Spinal cord (tissue), 10 donors: ENCODE measurements at places on chromosomes 2 and 18. TPM values are rescaled to one million over a fixed set of nuclear protein-coding genes. Genes with fewer than 3 reads are reported as not detected.

DNA sequence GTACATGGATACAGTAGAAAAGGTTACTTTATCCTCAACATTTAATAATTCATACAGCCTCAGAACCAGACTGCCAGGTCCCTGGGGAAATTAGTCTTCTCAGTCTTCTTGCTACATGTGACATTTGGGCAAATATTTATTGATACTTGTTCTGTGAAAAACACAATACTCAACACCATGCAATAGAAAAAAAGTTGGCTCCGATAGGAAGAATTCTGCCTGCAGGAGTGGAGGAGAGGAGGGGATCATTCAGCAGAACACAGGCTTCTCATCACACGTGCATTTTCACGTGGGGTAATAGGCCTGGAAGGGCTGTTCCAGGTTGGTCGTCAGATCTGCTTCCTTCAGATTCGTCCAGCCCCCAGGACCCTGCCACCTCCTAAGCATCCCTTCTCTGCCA is 58.4 kb upstream of the ACKR3 start:
- no peak for DNase-seq

DNA sequence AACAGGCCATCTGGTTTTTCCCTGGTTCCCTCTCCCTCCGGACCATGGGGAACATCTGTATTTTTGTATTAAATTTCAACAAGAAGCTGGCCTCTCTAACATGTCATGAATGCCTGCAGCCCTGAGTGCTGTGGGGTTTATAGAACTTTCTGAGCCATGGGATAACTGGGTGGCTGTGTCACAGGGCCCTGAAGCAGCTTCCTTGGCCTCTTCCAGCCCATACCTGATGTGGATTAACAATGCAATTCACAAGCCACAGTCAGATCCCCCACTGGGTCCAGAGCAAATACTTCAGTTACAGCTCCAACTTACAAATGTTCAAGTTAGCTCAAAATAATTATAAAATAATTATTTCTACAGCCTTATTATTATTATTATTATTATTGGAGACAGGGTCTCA is 307.8 kb upstream of the CELF4 start:
- DNase-seq, result no peak

Gene SLC23A3
- total RNA-seq, result 0.69 TPM

DNA sequence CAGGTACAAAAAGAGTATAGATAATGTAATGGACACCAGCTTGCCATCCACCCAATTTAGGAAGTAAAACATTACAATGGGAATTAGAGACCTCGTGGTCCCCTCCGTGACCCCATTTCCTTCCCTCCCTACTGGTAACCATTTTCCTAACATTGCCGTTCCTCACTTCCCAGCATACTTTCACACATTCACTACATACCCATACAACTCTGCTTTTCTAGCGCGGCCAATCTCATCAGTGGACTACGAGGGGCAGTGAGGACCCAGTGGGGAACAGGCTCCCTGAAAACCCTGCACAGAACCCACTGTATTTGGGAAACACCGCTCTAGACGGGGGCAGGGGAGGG is 1.1 kb downstream of the ENOSF1 start:
- no peak for DNase-seq

Gene LRP2
- 2.3 TPM for total RNA-seq

GRCh38 chr2:198641161-198641560 is 816.6 kb downstream of the SATB2 start:
- no peak for DNase-seq

Gene RBM45
- 20.3 TPM for total RNA-seq

Gene SERPINB12
- not detected for total RNA-seq

GRCh38 chr2:64267699-64268098 is 123.5 kb upstream of the PELI1 start:
- no peak for DNase-seq

Gene CDK15
- total RNA-seq, result 0.50 TPM

DNA sequence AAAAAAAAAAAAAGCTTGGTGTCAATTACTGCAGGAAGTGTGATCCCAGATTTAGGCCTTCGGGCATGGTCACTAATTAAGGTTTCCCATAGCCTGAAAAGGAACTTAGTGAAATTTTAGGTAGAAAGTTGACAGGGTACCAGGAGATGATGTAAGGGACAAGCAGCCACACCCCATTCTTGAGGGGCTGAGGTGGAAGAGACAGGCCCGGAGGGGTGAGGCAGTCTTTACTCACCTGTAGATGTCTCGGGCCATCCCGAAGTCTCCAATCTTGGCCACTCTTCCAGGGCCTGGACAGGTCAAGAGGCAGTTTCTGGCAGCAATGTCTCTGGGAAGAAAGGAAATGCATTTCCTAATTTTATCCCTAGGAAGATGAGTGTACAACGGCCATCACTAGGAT is 94.3 kb downstream of the CLIP4 start:
- DNase-seq, result no peak

GRCh38 chr2:64023485-64024258 is 4.4 kb upstream of the VPS54 start:
- no peak for DNase-seq

GRCh38 chr18:57738078-57738477 is 65.0 kb downstream of the ATP8B1 start:
- DNase-seq, result no peak

DNA sequence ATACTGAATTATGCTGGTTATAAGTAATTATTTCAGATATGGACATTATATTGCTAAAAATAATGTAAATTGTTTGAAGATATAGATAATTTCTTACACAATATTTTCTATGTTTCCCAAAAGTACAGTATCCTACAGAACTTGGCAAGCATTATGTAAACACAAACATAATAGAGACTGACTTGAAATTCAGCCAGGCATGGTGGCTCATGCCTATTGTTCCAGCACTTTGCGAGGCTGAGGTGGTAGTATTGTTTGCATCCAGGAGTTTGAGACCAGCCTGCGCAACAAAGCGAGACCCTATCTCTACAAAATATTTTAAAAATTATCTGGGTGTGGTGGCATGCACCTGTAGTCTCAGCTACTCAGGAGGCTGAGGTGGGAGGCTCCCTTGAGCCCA is 1300.5 kb upstream of the DDX18 start:
- DNase-seq, result no peak

- DNase-seq, result no peak
These were observed 16.2 kb downstream of the KLF7 start for GRCh38 chr2:207149249-207150213.

DNA sequence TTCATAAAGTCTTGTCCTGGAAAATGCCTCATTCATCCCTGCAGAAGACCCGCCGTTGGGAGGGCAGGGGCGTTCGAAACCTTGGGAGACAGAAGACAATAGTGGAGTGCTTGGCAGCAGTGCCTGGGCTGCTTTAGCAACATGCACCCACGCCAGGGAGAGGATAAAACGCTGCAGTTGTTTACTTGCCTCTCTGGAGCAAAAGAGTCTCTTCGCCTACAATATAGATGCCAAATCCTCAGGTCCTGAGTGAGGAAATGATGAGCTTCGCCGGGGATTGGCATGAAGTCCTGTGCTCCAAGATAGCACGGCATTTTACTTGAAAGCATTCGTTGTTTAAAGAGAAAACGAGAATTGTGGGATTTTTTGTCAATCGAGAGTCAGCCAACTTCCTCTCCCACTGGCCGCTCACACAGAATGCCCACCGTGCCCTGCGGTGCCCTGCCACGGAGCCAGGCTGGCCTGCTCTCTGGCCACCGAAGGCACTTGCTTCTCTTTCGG is 152.5 kb upstream of the POU3F3 start:
- DNase-seq, result peak; percentile 93

- DNase-seq, result no peak
These were observed 405 bp downstream of the SOS1 start for GRCh38 chr2:39120521-39120770.

- DNase-seq, result no peak
These were observed 466.0 kb upstream of the TNP1 start for GRCh38 chr2:217325816-217326215.

DNA sequence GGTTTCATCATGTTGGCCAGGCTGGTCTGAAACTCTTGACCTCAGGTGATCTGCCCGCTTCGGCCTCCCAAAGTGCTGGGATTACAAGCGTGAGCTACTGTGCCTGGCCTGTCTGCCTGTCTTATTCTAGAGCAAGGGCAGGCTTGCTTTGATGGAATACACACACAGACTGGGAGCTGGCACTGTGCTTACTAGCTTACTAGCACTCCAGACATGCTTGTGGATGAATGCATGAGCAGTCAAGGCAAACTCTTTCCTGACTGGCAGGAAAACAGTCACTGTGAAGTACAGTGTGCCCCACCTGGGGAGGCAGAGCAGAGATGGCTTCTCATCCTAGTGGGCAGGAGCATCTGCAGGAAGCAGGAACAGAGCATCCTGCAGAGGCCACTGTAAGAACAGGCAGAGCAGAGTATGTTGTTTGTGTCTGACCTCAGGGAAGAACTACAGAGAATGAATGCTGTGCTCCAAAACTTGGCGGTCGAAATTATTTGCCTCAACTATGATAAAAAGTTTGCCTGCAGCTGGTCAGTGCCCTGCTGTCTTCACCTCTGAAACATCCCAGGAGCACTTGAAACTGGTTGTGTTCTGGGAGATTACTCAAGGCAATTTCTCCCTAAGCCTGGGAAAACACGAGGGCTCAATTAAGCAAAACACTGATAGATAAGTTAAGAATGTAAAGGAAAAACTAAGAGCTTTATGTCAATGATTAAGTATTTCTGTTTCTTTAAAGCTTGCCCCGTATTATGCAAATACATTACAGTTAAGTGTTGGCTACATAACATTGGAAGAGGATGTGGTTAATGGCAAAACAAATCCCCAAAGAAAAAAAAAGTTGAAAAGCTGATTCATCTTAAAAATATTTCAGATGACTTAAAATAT is 102.4 kb downstream of the VAPA start:
- peak; percentile 34 for DNase-seq

DNA sequence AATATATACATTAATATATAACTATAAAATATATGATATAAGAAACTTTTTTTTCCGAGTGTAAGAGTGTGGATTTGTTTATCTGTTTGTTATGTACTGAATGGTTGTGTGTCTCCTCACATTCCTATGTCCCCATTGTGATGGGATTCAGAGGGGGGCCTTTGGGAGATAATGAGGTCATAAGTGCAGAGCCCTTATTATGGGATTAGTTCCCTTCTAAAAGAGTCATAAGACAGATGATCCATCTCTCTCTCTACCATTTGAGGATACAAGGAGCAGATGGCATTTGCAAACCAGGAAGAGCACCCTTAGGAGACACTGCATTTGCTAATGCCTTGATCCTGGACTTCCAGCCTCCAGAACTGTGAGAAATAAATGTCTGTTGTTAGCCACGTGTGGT is 30.3 kb upstream of the SAP130 start:
- no peak for DNase-seq

GRCh38 chr2:102074152-102074783 is 68.3 kb upstream of the IL1R1 start:
- DNase-seq, result no peak

Gene CTDSP1
- 104 TPM for total RNA-seq

DNA sequence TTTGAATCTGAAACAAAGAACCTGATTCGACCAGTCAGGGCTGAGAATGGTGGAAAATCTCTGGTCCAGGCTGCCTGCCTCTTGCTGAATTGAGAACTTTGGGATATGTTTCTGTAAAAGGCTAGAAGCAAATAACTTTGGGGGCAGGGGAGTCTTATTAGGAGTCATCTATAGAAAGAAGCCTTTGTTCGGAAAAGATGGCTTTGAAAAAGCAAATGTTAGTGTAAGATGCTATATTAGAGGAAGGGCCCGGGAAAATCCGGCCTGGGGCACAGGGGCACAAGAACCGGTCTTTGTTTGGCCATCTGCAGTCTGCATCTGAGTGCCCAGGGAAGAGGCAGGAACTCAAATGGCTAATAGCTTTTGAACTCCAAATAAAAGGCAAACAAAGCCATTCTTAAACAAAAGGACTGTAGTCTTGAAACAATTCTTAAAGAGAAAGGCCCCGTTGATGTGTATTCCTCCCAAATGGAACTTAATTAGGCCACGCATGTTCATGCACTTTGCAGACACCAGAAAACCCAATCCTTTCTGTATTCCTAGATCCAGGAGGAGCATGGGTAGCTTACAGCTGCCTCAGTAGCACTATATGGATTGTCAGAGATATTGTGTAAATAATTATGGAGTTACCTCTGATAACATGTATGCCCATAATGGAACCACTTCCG is 180.0 kb upstream of the ARL4C start:
- no peak for DNase-seq

DNA sequence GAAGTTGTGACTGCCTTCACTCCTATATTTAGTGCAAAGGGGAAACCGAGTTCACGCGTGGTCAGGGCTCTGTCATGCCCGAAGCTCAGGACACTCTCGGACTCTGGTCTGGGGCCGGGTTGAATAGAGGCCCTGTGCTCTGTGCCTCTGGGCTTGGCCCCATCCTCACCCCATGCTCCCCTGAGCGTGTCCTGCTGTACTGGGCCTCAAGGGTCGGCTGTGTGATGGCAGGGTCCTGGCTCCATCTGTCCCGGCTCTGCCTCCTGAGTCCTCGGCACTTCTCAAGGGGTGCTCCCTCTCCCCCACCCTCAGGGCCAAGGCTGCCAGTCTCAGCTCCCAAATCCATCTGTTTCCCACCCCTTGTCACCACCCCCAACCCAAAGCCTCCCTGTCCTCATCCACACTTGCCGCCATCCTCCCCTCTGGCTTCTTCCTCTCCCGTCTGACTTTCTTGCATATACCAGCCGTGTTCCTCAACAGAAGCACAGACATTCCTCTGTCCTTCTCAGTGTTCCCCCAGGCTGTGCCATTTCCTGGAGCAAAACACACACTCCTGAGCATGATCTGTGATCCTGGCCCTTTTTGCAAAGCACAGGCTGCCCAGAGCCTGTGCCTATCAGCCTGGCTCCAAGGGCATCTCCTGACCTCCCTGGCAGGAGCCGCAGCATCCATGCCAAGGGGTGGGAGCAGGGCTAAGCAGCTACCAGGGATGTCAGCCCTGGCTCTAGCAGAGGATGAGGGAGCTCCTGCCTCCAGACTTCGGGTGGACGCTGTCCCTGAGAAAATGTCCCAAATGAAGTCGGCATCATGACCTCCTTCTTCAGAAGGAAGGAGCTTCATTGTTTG is 64.2 kb upstream of the OTOS start:
- DNase-seq, result no peak

GRCh38 chr2:69453475-69454129 is 16.4 kb upstream of the NFU1 start:
- no peak for DNase-seq

DNA sequence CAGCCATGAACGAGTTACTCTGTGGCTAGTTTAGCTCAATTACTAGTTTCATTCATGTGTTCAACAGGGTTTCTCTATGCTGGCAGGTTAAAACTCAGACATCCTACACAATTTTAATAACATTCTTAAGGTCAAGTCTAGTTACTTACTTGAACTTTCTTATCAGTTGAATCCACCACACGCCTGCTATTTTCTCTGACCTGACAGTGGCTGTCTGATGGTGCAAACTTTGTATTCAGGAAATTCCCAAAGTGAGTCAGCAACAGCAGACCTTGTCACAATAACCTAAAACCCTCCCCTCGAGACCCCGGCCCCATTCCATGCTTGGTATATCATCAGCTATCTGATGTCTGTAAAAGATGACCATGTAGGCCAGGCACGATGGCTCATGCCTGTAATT is 20.8 kb upstream of the CIDEA start:
- no peak for DNase-seq

GRCh38 chr2:231714639-231715498 is 6.5 kb downstream of the PTMA start:
- DNase-seq, result peak; percentile 87

Gene SERPINB10
- 0.33 TPM for total RNA-seq
